Inflammatory macrophage treated with lipopolysaccharide for 4 hours (primary cell): ENCODE measurements at places on chromosomes 2 and 18.
A peak's percentile ranks its signal among the peaks of the same experiment; 100 is the strongest.

DNA sequence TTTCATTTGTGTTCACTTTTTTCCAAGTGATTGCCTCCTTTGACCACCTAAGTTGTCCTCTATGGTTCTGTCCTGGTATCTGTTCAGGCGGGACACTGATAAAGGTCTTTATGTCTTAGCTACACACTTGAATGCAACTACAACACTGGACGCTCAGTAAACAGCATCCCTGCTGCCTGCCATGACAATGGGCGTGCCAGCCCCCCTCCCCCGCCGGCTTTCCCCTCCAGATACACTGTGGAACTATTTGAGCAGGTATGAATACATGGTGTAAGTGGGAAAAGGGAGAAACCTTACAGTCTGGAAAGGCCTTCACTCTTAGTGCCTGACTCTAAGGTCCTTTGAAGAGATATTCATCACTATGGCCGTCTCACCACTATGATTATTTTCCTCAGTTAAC, 5.7 kb downstream of the AGBL5 start:
- no peak for DNase-seq

DNA sequence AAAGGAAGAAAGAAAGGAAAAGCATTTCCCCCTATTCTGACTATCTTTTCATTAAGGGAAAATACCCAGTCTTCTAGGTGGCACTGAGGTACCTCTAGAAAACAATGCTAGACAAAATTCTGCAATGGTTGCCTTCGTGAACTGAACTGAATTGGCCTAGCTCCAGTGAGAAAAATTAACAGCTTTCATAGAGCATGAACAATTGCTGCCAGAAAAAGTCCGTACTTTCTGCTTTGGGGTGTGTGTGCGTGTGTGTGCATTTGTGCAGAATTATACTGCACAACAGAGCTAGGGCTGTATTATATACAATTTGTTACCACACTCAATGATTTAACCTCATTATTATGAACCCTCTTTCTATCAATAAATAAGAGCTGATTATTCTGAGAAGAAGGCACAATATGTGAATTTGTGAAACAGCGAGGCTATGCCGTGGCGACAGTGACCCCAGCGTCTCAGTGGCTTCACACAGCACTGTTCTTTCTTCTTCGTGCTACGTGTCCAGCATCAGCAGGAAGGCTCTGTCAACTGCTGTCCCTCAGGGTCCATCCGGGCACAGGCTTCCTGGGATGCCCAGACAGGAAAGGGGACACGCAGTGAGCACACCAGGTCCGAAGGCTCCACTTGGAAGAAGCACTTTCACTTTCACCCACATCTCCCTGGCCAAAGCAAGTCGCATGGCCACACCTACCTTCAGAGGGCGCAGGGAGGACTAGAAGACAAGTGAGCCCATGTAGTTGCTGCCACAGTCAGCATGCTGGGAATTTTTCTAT, 47.5 kb downstream of the PTGR3 start:
- peak; percentile 56 for DNase-seq

- DNase-seq, result no peak
Observed at GRCh38 chr2:231213931-231214642, 15.7 kb downstream of the ARMC9 start.

- DNase-seq, result no peak
Observed at GRCh38 chr18:36294031-36294430, 3.5 kb upstream of the FHOD3 start.

GRCh38 chr2:191552066-191552465, 125.9 kb upstream of the NABP1 start:
- no peak for DNase-seq

DNA sequence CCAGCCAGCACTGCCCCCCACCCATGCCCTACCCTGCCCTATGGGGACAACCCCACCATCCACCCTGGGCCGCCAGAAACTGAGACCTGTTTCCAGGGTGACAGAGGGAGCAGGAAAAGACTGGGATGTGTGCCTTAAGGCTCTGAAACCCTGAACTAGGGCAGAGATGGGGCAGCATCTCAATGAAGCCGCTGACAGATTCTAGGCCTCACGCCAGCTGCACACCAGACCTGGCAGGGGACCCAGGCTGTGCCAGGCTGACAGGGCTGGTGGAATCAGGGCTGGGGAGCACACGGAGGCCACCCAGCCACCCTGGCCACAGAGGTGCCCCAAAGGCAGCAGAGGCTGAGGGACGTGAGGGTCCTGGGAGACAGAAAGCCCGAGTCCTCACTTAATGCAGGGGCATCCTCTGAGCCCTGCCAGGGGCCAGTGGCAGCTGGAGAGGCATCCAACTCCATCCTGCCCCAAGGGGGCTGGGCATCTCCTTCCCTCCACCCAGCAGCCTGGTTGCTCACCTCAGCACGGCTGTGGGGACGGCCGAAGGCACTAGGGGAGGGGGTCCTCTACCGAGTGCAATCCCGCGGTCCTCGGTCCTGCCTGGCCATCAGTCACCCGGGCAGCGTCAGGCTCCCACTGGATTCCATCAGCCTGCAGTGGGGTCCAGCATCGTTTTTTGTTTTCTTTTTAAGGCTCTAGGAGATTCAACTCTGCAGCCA, 169.2 kb downstream of the ZFP36L2 start:
- no peak for DNase-seq

DNA sequence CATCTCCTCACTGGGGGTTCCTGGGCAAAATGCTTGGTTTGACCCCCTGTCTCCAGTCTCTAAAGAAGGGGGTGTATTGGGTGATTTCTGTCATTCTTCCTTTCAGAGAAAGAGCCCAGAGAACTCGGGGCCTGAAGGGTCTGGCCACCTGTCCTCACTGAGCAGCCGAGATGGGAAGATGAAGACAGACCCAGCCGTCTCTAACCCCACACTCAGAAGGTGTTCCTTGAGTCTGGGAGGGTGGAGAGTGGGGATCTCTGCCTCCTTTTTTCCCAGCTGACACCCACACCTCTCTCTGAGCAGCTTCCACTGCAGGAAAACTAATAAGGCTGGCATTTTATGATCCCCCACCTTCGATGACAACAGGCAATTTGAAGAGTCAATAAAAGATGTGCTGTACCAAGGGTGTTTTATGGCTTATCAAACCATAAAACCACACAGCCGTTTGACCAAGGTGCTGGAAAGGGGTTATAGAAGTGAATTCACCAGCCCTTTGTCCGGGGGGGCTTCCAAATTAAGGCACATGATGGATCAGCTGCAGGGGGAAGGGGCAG, 213.8 kb downstream of the SMAD2 start:
- DNase-seq, result no peak

- DNase-seq, result peak; percentile 4
Observed at GRCh38 chr2:59182249-59182648, 941.1 kb upstream of the FANCL start.

DNA sequence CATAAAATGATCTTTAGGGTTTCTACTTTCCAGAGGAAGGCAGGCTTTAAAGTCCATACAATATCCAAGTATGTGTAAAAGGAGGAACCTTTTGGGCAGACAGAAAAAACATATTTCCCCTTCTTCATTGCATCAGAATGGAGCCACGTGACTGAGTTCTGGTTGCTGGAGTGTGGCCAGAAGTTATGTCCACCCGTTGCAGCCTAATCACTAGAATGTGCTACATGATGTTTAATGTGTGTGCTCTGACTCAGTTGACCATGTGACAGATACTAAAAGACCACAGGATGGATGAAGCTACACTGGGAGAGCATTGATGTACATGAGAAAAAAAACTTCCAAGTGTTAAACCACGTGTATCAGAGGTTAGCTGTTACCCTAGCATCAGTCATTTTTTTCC, 460.9 kb downstream of the RIT2 start:
- DNase-seq, result peak; percentile 2

- DNase-seq, result no peak
Observed at GRCh38 chr2:227163998-227164762, at the start of the genes COL4A3 and COL4A4. Gene COL4A3 (plus strand): TSS chr2:227164624. CDS start chr2:227164727, 103 bp downstream. Gene COL4A4 (minus strand): TSS chr2:227164205. CDS start chr2:227147483, 16,722 bp downstream.

- DNase-seq, result peak; percentile 65
Observed at GRCh38 chr18:76546088-76546435, 51.0 kb upstream of the ZNF516 start.

DNA sequence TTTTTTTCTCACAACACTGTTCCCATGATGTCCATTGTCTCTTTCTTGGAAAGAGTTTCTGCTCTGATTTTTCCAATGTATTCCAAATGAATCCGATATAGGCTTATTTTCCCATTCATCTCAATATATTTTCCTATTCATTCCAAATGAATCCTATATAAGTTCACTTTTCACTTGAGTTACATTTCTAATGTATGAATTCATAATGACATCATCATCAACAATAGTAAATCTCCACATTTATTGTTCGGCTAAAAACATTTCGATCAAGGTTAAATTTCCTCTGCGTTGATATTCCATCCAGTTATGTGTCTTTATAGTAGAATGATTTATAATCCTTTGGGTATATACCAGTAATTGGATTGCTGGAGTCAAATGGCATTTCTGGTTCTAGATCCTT, 76.7 kb upstream of the SLC8A1 start:
- no peak for DNase-seq

GRCh38 chr2:9166579-9167377, 39.8 kb upstream of the ASAP2 start:
- DNase-seq, result peak; percentile 57

DNA sequence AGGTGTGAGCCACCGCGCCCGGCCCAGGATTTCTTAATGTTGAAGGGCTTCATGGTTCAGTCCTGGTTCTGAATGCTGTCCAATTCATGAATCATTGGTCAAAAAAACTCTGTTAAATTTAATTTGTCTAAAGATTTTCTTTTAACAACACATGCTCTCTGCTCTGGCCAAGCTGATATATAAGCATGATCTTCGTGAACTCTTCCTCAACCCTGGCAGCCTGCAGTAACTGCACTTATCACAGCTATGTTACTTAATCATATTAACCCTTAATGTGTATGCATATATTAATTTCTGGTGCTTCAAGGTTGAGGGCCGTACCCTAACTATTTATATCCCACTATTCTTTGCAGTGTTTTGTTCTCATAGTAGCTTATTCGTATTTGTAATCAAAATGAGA, 29.4 kb upstream of the FRZB start:
- DNase-seq, result no peak

GRCh38 chr2:37652199-37652640, 19.2 kb downstream of the CDC42EP3 start:
- no peak for DNase-seq

DNA sequence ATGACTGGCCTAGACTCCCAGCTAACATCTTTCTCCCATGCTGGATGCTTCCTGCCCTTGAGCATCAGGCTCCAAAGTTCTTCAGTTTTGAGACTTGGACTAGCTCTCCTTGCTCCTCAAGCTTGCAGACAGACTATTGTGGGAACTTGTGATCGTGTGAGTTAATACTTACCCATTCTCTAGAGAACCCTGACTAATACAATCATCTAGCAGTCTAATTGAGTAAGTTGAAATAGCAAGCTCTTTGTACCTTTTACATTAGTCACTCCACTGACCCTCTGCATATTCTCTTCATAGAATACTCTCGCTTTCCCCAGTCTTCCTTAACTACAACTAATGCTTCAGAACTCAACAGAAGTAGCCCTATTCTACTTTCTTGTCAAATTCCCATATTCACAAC, 434.6 kb upstream of the NXPH2 start:
- DNase-seq, result no peak

GRCh38 chr2:595831-596592, 81.2 kb downstream of the TMEM18 start:
- DNase-seq, result no peak

GRCh38 chr2:48754874-48755273, 650 bp downstream of the LHCGR start:
- DNase-seq, result no peak

- peak; percentile 30 for DNase-seq
Observed at GRCh38 chr2:186484062-186484735, 1.9 kb upstream of the ZC3H15 start.

GRCh38 chr2:178419123-178419522, 31.9 kb downstream of the PRKRA start:
- DNase-seq, result no peak

DNA sequence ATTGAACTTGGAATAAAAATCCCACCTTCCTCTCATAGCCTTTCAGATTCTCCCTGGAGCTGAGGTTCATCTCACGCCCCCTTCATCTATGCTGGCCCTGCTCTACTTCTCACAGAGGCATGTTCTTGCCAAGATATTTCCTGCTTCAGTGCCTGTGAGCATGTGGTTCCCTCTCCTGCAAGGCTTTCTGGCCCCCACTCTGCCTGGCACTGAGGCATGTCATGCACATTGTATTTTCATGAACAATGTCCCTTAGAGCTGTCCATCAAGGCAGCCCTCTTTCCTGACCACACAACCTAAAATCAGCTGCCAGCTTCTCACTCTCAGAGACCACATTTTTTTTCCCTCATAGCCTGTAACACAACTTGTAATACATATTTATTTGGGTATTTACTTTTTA, 18.0 kb upstream of the HK2 start:
- DNase-seq, result no peak
